ENCODE measurements at places on chromosomes 12 and 14.

DNA sequence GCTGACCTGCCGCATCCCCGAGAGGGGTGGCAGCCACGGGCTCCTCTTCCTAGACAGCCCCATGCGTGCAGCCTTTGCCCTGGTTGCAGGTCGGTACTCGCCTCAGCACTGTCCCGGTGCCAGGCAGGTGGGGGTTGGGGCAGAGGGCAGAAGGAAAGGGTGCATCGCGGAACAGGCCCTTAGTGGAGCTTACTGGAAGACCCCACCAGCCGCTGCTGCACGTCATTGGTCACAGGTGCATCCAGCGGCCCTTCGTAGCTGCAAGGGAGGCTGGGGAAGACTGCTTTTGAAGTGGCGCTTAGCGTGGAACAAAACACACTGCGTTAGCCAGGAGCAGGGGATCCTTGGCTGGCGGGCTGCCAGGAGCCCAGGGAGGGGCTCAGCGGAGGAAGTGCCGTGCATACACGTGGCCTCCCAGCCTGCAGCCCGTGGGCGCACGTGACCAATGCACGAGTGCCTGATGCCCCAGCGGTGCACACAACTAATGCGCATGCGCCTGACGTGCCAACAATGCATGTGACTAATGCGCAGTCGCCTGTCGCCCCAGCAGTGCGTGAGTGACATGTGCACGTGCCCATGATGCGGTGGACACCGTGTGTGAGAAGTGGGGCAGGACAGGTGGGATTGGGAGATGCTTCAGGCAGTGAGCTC lies 5.0 kb upstream of the EP400 start:
- DNase-seq, result no peak

- no peak for DNase-seq
Observed at GRCh38 chr12:119594772-119595445, 1.3 kb downstream of the TMEM233 start.

DNA sequence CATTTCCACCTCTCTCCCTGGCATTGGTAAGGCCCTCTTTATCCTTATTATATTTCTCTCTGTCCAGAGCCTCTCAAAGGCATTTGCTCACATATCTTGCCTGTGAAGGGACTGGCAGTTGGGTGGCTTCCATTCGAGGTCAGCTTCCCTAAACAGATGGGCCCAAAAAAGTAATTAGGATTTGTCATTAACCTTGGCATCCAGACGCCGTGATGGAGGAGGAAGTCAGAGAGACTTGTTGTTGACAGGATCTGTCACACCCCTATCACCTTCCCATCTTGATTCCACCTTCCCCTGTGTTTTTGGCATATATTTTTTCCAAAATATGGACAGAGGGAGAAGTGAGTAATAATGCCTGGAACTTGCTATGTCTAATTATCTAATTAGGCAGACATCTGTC lies 54.0 kb upstream of the OAS1 start:
- DNase-seq, result no peak

DNA sequence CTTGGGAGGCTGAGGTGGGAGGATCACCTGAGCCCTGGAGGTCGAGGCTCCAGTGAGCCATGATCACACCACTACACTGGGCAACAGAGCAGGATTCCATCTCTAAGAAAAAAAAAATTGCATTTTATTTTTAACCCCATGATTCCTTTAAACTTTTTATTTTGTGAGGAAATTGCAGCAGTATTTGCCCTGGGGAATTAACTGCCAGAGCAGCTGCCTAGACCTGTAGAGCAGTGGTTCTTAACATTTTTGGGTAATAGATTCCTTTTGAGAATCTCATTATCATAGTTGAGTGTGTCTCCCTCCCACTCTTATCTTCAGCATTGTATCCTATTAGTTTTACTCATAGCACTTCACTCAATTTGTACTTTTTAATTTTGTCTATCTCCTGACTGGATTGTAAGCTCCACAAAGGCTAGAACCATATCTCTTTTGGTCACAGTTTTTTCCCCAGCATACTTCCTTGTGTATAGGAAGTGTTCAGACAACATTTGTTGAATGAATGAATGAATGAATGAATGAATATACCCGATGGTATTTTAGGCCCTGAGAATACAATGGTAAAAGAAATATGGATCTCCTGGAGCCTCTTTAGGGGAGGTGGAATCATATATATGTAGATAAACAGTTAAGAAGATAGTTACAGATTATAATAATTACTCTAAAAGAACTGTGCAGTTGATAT lies 40.6 kb downstream of the BRMS1L start:
- no peak for DNase-seq
